ENCODE measurements at places on chromosomes 3 and 15.

GRCh38 chr3:45187694-45188141 lies 38.4 kb downstream of the TMEM158 start:
- no peak for DNase-seq

DNA sequence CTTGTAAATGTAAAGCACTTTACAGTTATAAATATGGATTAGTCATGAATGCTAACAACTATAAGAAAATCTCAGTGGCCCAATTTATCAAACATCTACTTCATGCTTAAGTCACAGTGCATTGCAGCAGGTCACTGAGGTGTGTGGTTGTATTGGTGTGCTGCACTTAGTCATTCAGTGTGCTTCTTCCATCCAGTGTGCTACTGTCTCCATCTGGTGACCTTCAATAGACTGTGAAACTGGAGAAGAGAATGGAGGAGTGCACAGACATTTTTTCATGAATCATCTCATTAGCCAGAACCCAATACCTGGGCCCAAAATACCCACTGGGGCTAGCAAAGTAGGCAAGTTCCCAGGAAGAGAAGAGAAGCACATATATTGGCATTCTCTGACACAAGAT lies 199.6 kb downstream of the SHOX2 start:
- no peak for DNase-seq

GRCh38 chr15:34341381-34342212 lies 1.3 kb downstream of the NOP10 start:
- no peak for DNase-seq

- peak; percentile 14 for DNase-seq
Measured at GRCh38 chr15:63945007-63945788, 101.1 kb downstream of the DAPK2 start.

- DNase-seq, result no peak
Measured at GRCh38 chr3:99945328-99945995, 127.8 kb downstream of the CMSS1 start.

GRCh38 chr15:68098465-68098864 lies 44.4 kb downstream of the PIAS1 start:
- DNase-seq, result no peak

DNA sequence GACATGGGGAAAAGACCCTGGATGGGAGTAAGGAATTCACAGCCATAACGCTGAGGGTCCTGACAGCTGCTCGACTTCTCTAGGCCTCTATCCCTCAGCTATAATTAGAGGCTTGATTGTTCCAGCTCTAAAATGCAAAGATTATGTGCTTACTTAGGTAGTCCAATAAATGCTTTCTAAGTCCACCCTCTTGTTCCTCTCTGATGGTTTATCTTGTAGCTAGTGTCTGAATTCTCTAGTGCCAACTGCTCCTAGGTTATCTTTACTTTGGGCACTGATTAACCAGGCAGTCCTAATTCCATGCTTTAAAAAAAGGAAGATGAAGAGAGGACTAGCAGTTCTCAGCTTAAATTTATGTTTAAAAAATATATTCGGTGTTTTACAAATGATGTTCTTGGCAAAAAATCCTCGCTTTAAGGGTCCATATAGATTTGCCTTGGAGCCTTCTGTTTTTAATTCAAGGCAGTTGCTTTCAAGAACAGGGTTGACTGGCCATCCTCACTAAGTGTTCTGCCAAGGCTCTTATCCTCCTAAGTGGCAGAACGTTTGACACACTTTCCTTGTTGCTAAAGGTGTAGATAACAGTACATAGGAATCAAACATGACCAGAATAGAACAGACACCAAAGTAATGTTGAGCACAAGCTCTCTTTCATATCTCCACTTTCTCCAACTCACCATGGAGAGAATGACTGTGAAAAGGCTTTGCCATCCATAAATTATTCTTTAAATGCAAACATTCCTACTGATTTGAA lies 60.6 kb downstream of the THRB start:
- no peak for DNase-seq

- DNase-seq, result no peak
Measured at GRCh38 chr3:40780291-40780924, 255.6 kb downstream of the ZNF621 start.

DNA sequence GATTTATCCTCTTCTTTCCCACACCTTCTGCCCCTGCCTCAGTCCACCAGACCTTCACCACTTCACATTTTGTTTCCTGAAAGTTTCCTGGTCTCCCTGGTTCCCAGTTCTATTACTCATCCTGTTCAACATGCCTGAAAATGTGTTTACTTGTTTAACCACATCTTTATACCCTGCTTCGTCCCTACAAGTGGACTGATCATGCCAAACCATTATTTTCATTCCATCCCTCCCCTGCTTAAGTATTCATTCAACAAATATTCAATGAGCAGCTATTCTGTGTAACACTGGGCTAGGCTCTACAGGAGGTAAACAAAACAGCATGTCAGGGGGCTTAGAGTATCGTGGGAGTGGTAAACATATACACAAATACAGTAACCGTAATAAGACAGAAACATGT lies 5.5 kb downstream of the MYO5A start:
- no peak for DNase-seq

GRCh38 chr3:184777566-184778356 lies 34.2 kb upstream of the VPS8 start:
- peak; percentile 62 for DNase-seq

GRCh38 chr3:107061466-107061865 lies 315.8 kb upstream of the CCDC54 start:
- no peak for DNase-seq

- DNase-seq, result no peak
Measured at GRCh38 chr15:91605576-91605975, 247.9 kb upstream of the SLCO3A1 start.

DNA sequence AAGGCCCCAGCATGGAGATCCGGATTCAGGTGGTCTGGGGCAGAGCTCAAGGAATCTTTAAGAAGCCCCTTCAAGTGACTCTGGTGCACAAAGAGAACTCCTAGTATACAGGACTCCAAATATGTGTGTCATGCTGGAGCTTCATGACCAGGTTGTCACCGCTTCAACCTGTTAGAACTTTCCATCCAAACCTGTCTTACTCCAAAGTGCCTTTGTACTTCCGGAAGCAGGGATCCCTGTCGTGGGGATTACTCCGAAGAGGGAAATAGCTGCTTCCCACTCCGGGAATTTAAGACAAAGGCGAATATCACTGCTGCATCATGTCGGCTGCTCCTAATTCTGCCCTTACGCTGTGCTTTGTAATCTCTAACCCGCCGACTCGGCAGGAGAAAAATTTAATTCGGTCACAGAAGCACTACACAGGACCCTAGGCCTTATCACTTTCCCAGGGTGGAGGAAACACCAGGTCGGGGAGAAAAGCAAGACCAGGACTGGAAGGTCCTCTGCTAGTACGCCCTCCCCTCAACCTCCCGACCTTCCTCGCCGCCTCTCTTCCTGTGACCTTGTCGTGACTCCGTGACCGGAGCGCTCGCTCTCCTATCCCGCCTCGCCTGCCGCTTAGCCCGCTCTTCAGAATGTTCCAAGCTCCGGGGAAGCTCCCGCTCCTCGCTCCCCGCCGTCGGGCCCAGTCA lies 730 bp downstream of the HIGD1A start:
- DNase-seq, result no peak

DNA sequence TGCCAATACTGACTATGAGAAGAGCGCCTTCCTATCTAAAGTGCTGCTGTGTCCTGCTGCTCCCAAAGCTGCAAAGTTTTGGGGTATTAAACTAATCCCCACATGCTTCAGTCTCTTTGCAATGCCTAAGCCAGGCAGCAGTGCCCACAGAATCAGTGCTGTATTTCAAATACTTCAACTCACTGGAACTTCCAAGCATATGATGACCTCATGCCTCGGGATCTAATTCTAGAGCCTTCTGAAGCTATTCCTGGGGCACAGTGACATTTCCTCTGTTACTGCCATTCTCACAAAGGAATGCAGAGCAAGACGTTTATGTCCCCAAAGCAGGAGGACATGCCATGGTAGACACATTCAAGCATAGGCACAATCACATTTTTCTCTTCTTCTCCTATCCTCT lies 78.5 kb downstream of the CD200 start:
- no peak for DNase-seq

- DNase-seq, result no peak
Measured at GRCh38 chr15:31409171-31409570, 82.5 kb downstream of the KLF13 start.

DNA sequence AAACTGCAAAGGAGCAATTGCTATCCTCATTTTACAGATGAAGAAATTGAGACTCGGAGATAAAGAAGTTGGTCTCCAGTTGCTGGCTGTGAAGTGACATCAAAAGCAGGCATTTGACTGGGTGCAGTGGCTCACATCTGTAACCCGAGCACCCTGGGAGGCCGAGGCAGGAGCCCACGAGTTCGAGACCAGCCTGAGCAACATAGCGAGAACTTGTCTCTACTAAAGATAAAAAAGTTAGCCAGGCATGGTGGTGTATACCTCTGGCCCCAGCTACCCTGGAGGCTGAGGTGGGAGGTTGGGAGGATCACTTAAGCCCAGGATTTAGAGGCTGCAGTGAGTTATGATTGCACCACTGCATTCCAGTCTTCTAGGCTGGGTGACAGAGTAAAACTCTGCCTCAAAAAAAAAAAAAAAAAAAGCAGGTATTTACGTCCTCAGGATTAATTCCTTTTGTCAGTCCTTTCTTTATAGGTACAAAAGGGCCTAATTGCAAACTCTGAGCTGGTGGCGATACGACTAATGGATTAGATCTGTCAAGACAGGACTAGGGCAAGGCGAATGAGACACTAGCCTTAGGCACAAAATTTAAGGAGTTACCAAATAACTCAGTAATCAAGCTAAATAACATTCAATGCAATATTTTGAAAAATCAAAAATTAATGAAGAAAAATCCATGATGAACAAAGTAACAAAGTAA lies 5.9 kb upstream of the DNASE1L3 start:
- DNase-seq, result no peak

DNA sequence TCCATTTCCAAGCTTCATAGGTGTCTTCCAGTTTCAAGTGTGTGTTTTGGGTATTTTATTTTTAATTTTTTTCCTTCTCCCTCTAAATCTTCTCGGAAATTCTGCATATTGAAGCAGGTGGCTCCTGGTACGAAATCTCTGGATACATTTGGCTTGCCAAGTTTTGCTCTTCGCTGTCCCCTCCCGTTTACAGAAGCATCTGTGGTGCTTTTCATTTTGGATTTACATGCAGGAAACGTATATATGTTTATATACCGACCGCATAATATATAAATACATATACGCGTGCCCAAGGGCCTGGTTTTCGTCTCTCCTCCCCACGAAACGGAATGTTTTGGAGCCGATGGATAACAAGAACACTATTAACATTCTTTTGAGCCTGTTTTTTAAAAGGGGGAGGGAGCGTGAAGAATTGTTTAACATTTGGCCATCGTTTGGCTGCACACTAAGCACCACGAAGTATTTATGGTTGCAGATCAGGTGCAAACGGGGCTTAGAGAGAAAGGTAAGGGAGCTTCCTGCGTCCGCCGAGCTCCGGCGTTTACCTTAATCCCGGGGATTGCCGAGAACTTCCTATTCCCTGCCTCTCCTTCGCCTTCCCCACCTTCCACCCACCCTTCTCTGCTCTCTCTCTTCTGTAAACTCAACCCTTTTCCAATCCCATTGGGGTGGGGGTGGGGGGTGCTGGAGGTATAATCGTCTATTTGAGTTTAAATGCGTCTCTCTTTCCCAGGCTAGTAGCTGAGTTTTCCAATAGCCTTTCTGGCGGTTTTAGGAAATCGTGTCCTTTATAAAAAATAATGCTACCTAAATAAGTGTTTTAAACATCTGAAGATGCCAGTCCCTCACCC lies 1.1 kb upstream of the NLGN1 start:
- no peak for DNase-seq

DNA sequence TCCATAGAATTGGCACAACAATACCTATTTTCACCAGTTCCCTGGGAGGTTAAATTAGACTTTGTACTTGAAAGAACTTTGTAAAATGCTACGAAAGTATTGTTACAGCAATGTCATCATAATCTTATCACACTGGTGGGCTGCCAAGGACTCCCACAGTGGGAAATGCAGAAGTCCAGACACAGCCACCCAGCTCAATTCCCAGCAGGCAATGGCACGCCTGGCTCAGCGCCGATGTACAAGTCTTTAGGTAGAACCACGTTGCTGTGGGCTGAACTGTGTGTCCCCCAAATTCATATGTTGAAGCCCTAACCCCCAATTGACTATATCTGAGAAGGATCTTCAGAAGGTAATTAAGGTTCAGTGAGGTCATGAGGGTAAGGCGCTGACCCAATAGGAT lies 12.3 kb downstream of the MYO5C start:
- DNase-seq, result no peak

DNA sequence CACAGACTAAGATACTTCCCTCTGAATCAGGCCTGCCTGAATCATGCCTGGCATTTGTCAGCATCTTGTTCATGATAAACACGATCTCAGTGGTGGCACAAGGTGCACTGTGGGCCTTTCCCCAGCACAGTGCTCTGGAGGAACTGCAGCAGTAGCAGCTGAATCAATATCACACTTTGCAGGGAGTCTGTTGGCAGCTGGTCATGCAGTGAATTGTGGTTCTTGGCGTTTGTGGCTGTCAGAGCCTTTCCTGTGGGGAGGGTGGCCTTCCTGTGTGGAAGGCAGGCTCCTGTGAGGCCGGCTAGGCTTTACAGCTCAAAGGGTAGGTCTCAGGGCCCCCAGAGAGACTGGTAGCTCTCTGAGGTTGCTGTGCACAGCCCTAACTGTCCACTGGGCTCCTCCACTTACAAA lies 54.4 kb upstream of the TLE3 start:
- DNase-seq, result no peak

- DNase-seq, result no peak
Measured at GRCh38 chr3:124893526-124893925, 6.4 kb upstream of the ITGB5 start.

DNA sequence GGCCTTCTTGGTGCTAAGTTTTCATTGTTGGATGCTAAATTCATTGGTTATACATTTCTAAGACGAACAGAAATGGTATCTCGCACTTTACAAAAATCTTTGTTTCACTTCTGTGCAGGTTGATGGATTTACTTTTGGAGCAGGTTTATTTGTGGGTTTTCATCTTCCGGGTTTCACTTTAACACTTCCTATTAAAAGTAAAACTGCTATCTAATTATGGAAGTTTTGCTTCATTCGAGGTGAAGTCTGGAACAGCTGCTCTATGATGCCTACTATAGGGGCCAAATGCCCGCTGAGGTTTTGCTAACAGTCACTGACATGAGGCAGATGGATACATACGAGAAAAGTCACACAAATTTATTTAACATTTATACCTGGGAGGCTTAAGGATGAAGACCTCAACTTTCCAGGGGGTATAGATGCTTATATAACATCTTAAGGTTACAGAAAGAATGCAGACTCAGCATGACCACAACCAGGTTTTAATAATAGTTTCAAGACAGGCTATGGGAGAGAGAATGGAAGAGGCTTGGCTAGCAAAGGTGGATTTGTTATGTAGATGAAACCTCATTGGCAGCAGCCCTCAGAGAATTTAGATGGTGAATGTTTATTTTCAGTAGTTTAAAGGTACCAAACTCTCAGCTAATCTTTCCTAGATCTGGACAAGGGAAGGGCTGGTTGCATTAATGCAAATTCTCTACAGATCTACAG lies 54.2 kb downstream of the OSTN start:
- DNase-seq, result no peak

DNA sequence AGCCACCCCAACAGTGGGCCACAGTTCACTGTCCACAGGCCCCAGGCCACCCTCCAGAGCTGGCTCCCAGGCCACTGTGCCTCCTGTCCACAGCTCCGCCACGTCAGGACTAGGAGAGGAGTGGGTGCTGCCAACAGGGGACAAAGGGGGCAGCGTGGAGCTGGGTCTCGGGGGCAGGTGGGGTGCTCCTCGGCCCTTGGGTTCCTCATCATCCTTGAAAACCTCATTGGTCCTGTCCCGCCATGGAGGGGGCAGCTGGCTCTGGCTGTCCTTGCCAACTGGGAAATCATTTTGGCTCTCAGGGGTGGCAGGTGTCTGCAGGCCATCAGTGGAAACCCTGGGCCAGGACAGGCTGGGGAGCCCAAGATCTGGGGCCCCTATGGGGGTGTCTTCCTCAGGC lies 45.2 kb downstream of the ADAMTS7 start:
- DNase-seq, result no peak

All from activated CD8-positive, alpha-beta memory T cell treated with anti-CD3 and anti-CD28 coated beads for 1 hour (primary cell).